ENCODE measurements at places on chromosomes 7 and 10. TPM values are rescaled to one million over a fixed set of nuclear protein-coding genes. Genes with fewer than 3 reads are reported as not detected.

- DNase-seq: peak; percentile 63
Measured at GRCh38 chr10:61897671-61898434, 3.6 kb upstream of the ARID5B start.

DNA sequence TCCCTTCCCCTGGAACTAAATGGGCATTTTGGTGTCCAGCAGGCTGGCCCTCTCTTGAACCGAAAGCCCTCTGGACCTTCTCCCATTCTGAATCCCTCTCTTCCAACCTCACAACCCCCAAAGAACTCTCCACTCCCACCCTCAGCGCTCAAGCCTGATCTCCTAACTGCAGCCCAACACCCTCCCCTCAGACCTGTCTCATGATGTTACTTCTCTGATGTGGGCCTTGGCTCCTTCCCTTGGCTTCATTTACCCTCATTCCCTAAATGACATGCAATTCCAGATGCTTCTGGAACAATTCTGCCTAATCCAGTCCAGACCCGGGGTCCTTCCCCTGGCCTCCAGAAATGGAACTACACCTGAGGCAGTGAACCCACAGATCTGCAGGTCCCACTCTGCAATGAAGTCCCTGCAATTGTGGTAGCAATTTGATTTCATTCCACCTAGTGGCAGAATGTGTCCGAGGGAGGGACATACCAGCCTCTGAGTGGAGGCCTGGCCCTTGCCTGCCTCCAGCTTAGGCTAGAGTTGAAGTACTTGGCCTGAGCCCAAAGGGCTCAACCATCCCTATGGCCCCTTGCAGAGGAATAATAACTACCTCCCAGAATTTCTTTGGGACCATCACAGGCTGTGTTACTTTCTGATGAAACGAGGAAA, 4.1 kb upstream of the CEP41 start:
- no peak for DNase-seq

DNA sequence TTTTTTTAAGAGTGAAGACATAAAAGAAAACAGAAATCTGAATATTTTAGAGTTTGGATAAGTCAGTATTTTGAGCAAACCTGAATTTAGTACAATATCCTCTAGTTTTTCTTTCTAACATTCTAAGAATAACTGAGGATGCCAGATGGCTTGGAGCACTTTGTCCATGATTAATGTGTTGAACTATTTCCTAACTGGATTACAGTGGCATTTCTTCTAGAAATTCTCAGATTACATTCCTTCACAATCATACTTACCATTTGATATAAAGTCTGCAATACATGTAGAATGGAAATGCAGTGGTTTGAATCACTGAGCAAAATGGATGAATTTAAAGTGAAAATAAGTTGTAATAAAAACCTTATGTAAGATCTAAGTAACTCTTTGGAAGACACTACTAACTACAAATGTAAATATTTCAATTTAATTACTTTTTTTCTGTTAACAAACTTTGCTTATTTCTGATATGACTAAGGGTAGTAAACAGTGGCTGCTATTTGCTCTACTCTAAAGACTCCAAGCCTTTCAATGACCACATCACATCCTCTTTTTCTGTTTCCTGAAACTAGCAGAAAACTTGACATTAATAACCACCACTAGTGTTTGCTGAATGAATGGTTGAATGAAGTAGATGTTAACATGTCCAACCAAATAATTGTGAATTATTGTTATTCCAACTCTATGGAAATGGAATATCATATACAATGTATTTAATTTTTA, 102.8 kb downstream of the PRKG1 start:
- DNase-seq: peak; percentile 62

GRCh38 chr7:35386816-35387706, 133.2 kb upstream of the TBX20 start:
- DNase-seq: no peak

DNA sequence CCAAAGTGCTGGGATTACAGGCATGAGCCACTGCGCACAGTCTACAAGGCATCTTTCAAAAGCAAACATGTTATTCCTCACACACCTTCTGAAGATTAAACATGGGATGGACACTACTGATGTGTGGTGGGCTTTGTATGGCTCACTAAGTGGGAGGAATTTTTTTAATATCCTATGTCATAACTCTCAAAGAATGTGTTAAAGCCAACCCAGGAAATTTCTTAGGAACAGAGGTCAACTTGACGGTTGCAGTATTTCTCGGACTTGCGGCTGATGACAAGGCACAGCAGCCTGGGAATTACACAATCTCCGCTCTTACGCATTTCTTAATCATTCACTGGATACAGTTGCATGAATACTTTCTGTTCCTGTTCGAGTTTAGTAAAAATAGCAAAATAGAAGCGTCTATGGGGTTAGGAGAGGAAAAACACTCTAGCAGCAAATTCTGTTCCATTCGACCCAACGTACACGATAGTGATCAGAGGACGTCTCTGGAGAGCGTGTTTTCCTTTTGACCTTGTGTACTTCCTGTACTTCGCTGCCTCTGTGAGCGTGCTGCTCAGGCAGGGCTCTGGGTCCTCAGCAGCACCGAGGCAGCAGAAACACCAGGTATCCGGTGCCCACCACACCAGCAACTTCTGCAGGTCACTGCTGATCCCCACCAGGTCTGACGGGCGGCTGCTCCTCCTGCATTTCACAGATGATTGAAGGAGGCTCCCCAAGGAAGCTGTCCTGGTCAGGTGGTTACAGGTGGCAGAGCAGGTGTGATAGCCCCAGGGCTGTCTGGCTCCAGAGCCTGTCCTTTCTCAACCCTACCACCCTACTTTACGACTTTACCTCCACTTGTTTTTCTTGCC, 26.4 kb upstream of the SRGN start:
- DNase-seq: peak; percentile 98

GRCh38 chr10:65791979-65792378, 1133.9 kb upstream of the LRRTM3 start:
- no peak for DNase-seq

GRCh38 chr7:119969054-119969453, 303.9 kb upstream of the KCND2 start:
- DNase-seq: peak; percentile 3

GRCh38 chr7:91875851-91876250, 4.7 kb downstream of the MTERF1 start:
- DNase-seq: no peak

The ZNF736 gene
- 4.4 TPM for total RNA-seq

The IGFBP1 gene
- total RNA-seq: not detected

The FEZF1 gene
- total RNA-seq: 0.61 TPM

The ACSM6 gene
- total RNA-seq: not detected

The PLAC9 gene
- 2.3 TPM for total RNA-seq

The GNGT1 gene
- total RNA-seq: not detected

The GSTO1 gene
- total RNA-seq: 127 TPM
